G401 (cell line): ENCODE measurements at places on chromosomes 13 and 19. TPM values are rescaled to one million over a fixed set of nuclear protein-coding genes. Genes with fewer than 3 reads are reported as not detected.

Gene ZNF888
- 1.2 and 1.8 TPM in 2 replicates for total RNA-seq

GRCh38 chr19:4358709-4359626 is 15.6 kb downstream of the MPND start:
- DNase-seq = no peak

Gene CYP4F8
- total RNA-seq = not detected in 2 replicates

Gene PTH2
- not detected in 2 replicates for total RNA-seq

- no peak for DNase-seq
Measured at GRCh38 chr13:59043016-59043415, 1120.7 kb downstream of the DIAPH3 start.

GRCh38 chr19:36108684-36109083 is 2.3 kb upstream of the OVOL3 start:
- DNase-seq = no peak

GRCh38 chr13:23703246-23703860 is 133.1 kb downstream of the TNFRSF19 start:
- no peak for DNase-seq

DNA sequence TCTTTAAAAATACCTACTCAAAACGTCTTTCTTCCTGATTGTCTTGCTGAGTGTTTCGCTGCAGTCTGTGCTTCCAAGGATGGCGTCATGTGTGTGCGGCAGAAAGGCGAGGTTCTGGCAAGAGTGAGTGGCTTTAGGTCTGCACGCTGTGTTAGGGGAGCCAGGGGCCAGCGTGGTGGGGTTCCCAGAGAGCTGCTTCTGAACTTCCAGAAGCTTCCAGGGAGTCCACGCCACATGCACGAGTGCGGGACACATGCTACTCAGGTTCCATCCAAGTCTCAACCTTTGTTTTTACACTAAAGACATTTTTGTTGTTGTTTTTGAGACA is 67.9 kb downstream of the ATP11A start:
- no peak for DNase-seq

- no peak for DNase-seq
Measured at GRCh38 chr19:1069009-1069779, 2.2 kb downstream of the ARHGAP45 start.

DNA sequence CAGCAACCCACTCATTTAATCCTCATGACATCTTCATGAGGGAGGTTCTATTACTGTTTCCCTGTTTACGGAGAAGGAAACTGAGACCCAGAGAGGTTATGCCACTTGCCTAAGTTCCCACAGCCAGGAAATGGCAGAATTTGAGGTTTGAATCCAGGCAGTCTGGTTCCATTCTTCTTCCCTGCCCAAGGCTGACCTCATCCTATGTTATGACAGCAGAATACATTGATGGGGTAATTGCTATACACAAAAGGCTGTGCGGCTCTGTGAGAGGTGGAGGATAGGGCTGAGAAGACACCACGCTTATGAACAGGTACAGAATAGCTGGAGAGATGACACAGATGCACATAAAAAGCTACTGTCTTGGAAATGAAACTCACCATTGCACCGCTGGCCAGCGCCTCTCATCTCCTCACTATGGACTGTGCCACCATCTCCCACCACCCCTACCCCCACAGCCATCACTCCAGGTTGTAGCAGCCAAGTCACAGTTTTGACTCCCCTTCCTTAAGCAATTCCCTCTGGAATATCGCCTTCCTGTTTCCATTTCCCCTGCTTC is 11.5 kb downstream of the MAG start:
- DNase-seq = no peak

Gene ZNF835
- 0.37 TPM in 1 of 2 replicates, not detected in the other for total RNA-seq

DNA sequence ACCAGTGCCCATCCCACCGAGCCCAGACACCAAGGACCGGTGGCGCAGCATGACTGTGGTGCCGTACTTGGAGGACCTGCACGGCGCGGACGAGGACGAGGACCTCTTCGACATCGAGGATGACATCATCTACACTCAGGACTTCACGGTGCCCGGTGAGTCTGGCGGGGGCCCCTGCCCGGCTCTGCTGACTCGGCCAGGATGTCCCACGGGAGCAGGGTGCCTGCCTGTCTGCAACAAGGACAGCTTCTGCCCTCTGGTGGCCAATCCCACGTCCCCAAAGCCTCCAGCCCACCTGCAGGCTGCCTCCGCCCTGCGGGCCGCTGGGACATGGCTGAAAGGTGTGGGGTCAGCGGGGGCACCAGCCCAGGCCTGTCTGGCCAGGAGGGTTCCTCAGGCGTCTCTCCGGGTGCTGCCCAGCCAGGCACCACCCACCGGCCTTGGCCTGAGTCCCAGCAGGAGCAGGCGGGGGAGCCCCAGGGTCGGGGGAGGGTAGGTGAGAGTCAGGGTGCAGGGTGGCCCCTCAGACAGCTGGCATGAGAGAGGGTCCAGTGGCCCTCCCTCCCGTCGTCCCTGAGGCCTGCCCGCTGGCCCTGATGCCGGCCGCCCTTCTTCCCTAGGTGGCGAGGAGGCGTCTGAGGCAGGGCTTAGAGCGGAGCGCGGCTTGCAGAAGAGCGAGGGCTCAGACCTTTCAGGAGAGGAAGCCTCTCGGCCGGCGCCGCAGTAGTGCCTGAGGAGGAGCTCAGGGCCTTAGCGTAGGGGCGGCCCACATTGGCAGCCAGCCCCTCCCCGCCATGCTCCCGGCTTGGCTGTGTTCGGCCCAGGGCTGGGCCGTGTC is 14.6 kb downstream of the CBARP start:
- DNase-seq = no peak

GRCh38 chr19:5030136-5030820 is 61.4 kb downstream of the KDM4B start:
- no peak for DNase-seq

Gene PRR20B
- total RNA-seq = not detected in 2 replicates

DNA sequence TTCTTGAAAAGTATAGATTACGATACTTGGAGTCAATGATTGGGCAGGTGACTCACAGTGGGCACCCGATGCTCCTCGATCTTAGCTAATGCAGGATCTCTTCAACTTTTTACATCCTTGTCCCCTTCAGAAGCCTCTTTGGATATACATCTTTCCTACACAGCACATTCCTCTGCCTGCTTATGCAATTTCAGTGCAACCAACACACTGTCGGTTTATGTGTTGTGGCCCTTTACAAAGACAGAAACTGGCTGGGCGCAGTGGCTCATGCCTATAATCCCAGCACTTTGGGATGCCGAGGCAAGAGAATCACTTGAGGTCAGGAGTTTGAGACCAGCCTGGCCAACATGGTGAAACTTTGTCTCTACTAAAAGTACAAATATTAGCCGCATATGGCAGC is 2.6 kb downstream of the GPR42 start:
- DNase-seq = no peak

Gene LGALS4
- not detected in 2 replicates for total RNA-seq

Gene GPR4
- 0.14 TPM in 1 of 2 replicates, not detected in the other for total RNA-seq

DNA sequence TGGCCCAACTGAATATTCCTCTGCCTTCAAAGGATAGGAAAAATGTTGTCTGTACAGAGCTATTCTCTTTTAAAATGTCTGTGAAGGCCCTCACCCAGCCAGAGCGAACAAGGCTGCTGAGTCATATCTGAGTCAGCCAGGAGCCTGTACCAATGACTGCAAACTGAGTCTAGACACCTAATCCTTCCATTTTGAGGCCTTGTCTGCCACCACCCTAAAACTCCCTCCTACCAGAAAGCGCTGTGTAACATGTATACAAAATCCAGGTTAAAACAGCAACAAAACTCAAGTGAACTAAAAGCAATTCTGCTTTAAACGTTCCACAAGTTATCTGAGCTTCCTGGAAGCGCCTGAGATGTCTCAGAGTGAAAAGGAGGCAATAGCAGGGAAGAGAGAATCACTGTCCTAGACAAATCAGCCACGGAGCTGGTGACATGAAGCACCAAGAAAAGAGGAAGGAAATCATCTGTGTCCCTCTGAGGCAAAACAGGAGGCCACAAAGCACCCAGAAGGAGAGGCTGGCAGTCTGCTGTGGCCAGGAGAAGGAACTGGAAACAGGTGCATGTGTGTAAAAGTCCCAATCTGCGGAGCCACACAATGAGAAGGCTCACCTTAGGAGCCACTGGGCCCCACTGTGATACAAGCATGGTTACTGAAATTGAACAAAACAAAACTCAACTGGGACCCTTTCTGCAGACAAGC is 10.2 kb downstream of the DHRS12 start:
- DNase-seq = no peak

GRCh38 chr13:98981369-98982080 is 3.7 kb upstream of the DOCK9 start:
- DNase-seq = no peak

DNA sequence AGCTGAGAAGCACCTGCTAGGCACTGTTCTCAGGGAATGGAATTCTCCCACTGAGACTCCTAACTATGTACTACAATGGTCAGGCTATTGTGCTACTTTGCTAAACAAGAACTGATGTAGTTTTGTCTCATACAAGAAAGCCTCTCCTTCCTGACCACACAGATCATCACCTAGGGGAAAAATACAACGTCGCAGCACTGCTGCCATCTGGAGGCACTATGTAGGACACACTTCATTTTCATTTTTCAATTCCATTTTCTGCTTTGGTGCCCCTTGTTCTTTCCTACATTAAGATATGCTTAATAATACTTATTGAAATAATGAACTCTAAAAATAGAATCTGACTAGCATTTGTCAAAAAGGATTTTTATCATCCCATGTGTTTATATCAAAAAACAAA is 21.1 kb downstream of the PROSER1 start:
- DNase-seq = peak; percentile 71

GRCh38 chr19:52115526-52116053 is 20.0 kb upstream of the ZNF841 start:
- DNase-seq = no peak

DNA sequence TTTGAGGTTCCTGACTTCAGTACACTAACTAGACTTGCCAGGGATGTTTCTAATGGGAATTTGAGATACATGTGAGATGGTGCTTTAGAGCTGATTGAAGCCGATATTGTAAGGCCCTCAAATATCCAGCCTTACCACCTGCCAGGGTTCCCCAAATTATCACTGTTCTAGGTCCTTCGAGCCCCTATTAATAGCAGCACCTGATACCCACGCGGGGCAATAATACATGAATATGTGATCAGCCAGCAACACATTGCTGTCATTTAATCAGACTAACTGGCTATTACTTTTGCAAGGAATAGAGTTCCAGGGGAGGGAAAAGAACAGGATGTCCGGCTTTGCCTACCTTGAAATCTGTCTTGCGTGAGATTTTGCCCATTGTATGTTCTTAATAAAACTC is 5.1 kb downstream of the RGCC start:
- DNase-seq = no peak

Gene LMTK3
- total RNA-seq = 8.1 and 12.5 TPM in 2 replicates

DNA sequence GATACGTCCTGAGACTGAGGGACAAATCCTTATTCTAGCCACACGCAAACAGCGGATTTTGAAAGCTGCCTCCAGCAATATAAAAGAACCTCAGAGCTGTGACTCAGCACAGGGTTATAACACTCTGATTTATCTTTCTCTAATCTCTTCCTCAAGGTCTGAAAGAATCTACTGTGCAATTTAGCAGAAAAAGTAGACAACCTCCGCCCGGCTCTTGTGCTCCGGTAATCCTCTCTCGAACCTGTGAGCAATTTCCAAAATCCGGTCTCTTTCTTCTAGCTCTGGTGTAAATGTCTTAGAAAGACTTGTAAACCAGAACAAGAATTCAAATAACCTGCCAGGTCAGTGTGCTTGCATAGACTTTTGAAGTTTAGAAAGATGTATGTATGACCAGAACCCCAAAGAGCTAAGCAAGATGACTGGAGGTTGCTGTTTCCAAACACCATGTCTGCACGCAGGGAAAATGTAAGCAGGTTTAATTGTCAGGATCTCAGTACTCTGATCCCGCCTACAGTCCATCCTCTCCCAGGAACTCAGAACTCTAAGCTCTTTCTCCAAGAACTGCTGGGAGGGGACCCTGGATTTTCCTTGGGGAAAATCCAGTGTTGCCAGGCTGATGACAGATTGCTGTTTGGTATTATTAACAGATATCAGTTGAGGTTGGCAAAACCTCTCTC is 338.1 kb downstream of the RFC3 start:
- peak; percentile 68 for DNase-seq

Gene NEK5
- total RNA-seq = 0.06 TPM in 1 of 2 replicates, not detected in the other

GRCh38 chr13:45361596-45362206 is 20.7 kb upstream of the TPT1 start:
- no peak for DNase-seq

- DNase-seq = peak; percentile 43
Measured at GRCh38 chr19:27751044-27751391, 1461.9 kb downstream of the UQCRFS1 start.

Gene TMED1
- 62.9 and 74.7 TPM in 2 replicates for total RNA-seq

Gene CNMD
- total RNA-seq = not detected in 2 replicates

DNA sequence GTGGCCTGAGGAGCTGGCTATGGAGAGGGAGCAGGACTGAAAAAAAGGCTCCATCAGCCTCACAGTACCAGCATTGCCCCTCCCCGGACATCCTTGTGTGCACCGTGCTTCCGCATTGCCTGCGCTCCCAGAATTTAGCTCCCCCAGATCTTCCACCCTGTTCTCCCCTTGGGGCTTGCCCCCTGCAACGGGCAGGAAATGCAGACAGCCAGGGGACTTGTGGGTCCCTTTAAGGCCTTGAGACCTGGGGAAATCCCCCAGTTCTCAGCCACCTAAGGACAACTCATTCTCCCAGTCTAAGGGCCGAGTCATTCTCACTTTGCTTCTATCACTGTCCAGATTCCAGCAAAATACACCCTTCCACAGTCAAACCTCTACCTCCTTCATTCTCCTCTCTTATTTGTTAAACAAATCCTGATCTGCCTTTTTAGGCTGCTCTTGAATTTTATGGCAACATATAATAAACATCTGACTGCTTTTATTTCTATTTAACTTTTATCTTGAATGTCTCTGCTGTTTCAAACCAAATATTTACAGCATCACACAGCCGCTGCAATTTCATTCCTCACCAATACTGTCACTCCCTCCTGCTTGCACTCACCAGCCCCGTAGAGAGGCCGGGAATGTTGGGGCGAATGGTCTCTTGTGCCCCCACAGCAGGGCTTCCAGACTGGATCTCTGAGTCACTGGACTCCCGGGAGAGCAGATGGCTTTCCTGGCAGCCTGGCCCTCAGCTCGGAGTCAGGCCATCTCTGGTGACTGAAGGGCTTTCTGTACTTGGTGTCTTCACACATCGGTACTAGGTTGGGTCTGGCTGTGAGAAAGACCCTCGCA is 221.9 kb downstream of the TSHZ3 start:
- peak; percentile 74 for DNase-seq

Gene SIAH3
- total RNA-seq = not detected in 2 replicates

DNA sequence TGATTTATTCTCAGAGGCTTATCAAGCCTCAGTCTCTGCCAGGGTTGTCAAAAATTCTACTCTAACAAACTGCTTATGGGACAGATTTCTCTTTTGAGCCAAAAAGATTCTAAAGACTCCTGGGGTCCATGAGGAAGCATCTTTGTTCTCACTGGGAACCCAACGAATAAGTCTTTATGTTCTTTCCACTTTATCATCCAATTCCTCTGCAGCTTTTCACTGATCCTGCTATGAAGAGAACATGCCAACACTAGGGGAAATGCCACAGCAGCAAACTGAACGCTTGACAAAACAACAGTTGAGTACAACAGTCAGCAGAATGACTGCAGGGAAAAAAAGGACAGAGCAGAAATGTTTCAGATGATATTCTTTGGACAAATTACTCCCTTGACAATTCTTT is 22.2 kb downstream of the DCLK1 start:
- DNase-seq = no peak

Gene CIC
- 14.3 and 21.2 TPM in 2 replicates for total RNA-seq

- DNase-seq = no peak
Measured at GRCh38 chr13:30465343-30465592, 468 bp downstream of the HMGB1 start.
